ENCODE measurements at places on chromosomes 5 and 9. TPM values are rescaled to one million over a fixed set of nuclear protein-coding genes. Genes with fewer than 3 reads are reported as not detected.

Gene INSL6
- not detected for polyA plus RNA-seq

Gene CLIC3
- 70.9 TPM for polyA plus RNA-seq

Gene NKD2
- 5.3 TPM for polyA plus RNA-seq

Gene INSYN2B
- not detected for polyA plus RNA-seq

Gene HTR4
- not detected for polyA plus RNA-seq

Gene PROB1
- 0.76 TPM for polyA plus RNA-seq

Gene F2RL2
- 0.81 TPM for polyA plus RNA-seq

Gene CMYA5
- polyA plus RNA-seq: 1.1 TPM

Gene SYK
- polyA plus RNA-seq: 16.8 TPM

Gene DNAH5
- polyA plus RNA-seq: 0.50 TPM

Gene OTULINL
- 3.0 TPM for polyA plus RNA-seq

Gene FIBCD1
- polyA plus RNA-seq: 0.61 TPM

Gene ZSWIM6
- polyA plus RNA-seq: 4.6 TPM

Gene SIT1
- polyA plus RNA-seq: 1.1 TPM

Gene WDR5
- 18.4 TPM for polyA plus RNA-seq

Gene SPINK1
- 6,952 TPM for polyA plus RNA-seq

Gene SOX30
- not detected for polyA plus RNA-seq

Gene SLC6A19
- 0.19 TPM for polyA plus RNA-seq

Gene ANKRD18B
- polyA plus RNA-seq: 4.3 TPM

Gene TRPM3
- polyA plus RNA-seq: 0.15 TPM

Gene MARCHF11
- not detected for polyA plus RNA-seq

Gene ADAMTS13
- 8.3 TPM for polyA plus RNA-seq

Gene OR1Q1
- not detected for polyA plus RNA-seq

Gene FAM169A
- polyA plus RNA-seq: 0.25 TPM

Gene GNAQ
- polyA plus RNA-seq: 26.0 TPM

Gene ZNF354C
- polyA plus RNA-seq: 0.92 TPM

Gene PNPLA7
- 15.6 TPM for polyA plus RNA-seq

Gene FYB1
- polyA plus RNA-seq: 2.4 TPM

Gene TSLP
- polyA plus RNA-seq: 0.50 TPM

Gene EGFLAM
- 1.00 TPM for polyA plus RNA-seq

Gene SOHLH1
- polyA plus RNA-seq: not detected

Gene CCDC171
- not detected for polyA plus RNA-seq

Gene PDE6A
- polyA plus RNA-seq: not detected

Gene C1QTNF3
- 6.9 TPM for polyA plus RNA-seq

Gene NCS1
- polyA plus RNA-seq: 26.0 TPM

Gene LRRC26
- polyA plus RNA-seq: 3.7 TPM

Gene SPAG8
- polyA plus RNA-seq: 0.19 TPM

Gene SLC28A3
- not detected for polyA plus RNA-seq

Gene AMBP
- polyA plus RNA-seq: 1.4 TPM

Gene HINT2
- polyA plus RNA-seq: 131 TPM

Gene C9orf50
- polyA plus RNA-seq: 0.13 TPM

Gene SLC6A18
- not detected for polyA plus RNA-seq

Gene CDKN2B
- 8.6 TPM for polyA plus RNA-seq

Gene PCSK5
- 0.61 TPM for polyA plus RNA-seq

Gene TRPM6
- 0.28 TPM for polyA plus RNA-seq

Gene PCDHB2
- 1.3 TPM for polyA plus RNA-seq

Gene EHMT1
- polyA plus RNA-seq: 34.7 TPM

Data from stomach (tissue), 19 donors.